ENCODE measurements at places on chromosomes 1 and 21.

GRCh38 chr1:183093786-183094298, 70.6 kb downstream of the LAMC1 start:
- DNase-seq = no peak

DNA sequence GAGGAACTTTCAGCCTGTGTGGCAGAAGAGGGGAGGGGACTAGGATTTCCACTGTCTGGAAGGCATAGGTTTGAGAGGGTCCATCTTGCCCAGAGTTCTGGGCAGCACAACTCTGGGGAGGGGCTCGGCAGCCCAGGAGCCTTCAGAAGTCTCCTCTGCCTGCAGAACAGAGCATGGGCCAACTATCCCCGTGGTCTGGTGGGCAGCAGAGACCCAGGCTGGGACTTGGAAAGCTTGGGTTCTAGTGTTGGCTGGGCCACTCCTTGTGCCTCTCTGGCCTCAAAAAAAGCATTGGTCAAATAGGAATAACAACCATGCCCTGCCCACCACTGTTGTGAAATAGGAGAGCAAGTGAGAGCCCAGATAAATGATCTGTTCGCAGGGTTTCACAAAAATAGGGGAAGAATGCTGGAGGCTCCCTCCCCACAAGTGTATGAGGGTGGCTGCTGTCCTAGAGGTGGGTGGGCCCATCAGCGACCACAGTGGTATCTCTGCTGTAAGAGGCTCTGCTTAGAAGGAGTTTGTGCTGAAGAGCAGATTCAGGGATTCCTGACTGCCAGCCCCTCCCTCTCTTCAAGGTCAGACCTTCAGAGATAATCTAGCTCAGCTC, 8.9 kb downstream of the EPHA10 start:
- no peak for DNase-seq

GRCh38 chr1:102776071-102776470, 332.3 kb downstream of the COL11A1 start:
- no peak for DNase-seq

DNA sequence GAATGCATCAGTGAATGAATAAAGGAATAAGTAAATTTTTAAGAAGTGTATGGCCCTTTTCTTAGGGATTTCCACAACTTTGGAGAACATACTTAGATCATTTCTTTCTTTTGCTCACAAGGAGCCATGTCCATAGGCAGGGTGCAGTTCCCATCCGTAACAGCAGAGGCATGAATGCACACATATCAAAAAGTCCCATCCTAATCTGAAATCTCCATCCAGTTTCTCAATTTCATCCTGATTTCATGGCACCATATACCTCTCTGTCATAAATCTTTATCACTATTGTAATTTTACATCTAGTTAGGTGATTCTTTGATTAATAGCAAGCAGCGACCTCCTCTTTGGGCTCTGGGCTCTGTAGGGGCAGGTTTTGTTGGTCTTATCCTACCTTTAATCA, 359.2 kb downstream of the RRAGC start:
- DNase-seq = no peak

DNA sequence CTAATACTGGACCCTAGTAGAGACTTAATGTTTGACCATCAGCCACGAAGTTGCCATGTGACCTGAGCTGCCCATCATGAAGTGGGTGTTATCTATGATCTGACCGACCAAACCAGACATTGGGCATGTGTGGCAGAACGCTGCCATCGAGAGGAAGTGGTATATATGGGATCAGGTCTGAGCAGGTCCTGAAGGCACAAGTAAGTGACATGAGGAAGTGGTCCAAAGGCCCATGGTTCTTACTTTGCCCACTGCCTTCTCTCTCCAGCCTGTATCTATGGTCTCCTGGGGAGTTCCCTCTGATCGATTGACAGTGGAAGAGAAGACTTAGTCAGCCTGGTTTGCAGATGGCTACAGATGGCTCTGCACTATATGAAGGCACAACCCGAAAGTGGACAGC, 7.9 kb downstream of the SPSB1 start:
- no peak for DNase-seq

DNA sequence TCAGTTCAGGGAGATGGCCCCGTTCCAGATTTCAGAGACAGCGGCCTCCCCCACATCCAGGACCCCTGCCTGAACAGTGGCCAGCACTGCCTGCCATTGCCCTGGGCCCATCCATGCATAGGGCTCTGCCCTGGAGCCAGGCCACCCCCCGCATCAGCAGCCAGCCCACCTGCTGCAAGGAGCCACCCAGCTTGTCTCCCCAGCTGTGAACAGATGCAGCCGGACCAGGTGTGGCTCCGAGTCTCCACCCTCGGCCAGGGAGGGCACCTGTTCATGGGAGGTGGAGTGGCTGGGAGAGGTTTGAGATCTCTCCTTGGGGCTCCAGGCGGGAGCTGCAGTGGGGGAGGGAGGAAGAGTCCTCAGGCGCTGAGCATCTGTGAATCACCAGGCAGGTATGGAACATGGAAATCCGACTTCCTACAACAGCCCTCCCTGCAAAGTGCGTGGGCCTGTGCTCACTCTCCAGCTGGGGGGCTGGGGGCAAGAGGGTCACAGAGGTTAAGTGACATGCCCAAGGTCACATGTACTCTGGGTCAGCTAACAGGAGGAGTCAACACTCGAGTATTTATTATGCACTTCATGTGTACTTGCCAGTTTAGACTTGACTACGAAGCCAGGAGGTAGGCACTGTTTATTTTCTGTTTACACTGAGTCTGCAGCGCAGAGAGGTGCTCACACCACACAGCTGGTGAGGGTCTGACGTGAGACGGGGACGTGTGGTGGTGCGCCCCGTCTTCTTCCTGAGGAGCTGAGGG, 4.8 kb upstream of the HES5 start:
- DNase-seq = no peak

- no peak for DNase-seq
Measured at GRCh38 chr1:39572379-39573096, 4.1 kb downstream of the PABPC4 start.

DNA sequence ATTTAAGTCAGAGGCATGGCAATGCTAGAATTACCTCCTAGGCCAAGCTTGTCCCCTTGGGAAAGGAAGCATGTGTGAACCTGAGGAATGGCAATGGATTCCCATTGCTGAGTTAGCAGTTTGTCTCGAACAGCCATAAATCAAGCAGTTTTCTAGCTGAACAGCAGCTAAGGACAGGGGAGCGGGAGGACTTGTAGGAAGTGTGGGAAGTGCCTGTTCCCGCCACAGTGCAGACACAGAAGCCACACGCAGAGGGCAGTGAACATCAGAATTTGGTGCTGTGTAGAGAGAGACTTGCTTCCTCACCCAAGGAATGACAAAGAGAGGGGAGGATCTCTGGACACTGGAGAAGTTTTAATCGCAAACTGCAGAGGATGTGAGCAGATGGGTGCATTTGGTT, 3.8 kb downstream of the PHGDH start:
- DNase-seq = no peak

DNA sequence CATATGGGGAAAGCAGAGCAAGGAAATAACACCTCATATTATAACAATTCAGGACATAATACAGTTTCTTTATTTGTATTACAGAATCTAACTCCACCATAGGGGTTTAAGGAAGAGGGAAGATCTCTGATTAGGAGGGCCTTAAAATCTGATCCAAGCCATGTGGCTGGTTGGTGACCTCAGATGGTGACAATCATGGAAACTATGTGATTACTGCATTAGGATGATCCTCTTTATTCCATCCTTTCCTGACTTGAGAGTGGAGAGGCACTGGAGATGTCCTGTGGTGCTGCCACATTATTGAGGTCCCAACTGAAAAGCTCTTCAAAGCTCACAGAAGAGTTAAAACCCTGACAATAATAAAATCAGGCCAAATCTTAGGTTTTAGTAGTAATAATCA, 168.1 kb upstream of the BEND5 start:
- no peak for DNase-seq

DNA sequence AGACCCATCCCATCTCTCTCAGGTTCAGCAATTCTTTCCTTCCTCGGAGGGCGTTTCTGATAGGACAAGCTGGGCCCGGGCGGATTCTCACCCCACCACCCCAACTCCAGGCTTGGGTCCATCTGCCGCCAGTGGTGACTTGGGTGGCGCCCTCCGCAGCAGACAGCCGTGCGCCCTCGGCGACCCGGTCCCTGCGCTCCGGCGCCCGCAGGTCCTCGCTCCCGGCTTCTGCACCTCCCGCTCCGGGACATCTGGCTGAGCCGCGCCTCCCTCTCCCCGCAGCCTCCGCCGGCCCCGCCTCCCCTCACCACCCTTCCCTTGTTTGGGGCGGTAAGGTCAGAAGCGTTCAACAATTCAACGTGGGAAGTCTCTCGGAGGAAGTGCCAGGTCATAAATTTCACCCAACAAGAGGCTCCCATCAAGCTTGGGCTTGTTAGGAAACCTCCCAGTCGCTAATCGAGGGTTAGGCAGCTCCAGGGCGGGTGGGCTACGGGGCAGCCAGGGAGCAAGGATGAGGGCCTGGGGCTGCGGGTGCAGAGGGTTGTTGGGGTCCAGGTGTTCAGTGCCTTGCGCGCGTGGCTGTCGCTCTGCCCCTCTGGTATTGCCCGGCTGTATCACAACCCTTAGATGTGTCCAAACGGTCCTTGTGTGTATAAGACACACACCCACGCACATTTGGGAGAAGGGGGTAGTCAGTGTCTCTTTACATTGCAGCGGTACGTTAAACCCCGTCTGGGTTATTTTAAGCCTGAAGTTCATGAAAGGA, 39.8 kb downstream of the OLIG1 start:
- DNase-seq = no peak

DNA sequence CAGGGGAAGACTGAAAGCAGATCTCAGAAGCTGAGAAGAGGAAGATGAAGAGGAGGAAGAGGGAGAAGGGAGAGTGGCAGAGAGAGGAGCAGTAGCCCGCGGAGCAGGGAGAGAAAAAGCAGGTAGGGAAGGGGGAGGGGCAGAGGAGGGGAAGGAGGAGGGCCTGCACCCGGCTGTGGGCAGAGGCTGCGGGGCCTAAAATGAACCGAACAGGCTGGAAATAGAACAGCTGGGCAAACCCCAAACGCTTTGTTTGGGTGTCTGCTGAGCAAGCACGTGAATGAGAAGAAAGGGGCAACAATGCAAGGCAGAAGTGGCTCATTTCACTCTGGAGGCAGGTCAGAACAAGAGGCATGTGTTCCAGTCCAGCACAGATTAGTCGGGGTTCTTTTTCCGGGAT, 33.5 kb downstream of the KCNC4 start:
- DNase-seq = no peak

GRCh38 chr1:67226688-67227087, 60.4 kb downstream of the IL23R start:
- no peak for DNase-seq

GRCh38 chr1:245098924-245099323, 55.9 kb upstream of the KIF26B start:
- no peak for DNase-seq

Measured in stimulated activated CD4-positive, alpha-beta T cell treated with anti-CD3 and anti-CD28 coated beads, Interleukin-1b, Interleukin-23, amount 100 ng/mL, for 1 hour (primary cell).